ENCODE measurements at places on chromosomes 5 and 9.
A peak's percentile ranks its signal among the peaks of the same experiment; 100 is the strongest.

DNA sequence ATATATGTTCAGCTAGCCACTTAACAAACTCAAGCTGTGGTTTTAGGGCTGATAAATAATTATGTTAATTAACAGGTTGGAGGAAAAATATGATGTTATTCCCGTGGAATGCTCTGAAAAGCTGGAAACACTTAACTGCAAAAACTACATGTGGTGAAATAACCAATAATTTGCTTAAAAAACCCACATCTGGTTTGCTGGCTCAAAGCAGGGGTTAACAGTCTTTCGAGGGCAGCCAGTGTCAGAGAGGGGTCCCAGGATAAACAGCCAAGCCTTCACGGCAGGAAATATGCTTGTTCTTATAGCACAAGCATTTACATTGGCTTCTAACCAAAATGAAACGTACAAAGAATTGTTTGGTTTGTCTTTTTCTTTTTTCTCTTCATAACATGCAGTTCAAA lies 254.0 kb upstream of the GAS1 start:
- DNase-seq: no peak

GRCh38 chr5:122297587-122298298 lies 14.3 kb upstream of the SNCAIP start:
- DNase-seq: no peak

DNA sequence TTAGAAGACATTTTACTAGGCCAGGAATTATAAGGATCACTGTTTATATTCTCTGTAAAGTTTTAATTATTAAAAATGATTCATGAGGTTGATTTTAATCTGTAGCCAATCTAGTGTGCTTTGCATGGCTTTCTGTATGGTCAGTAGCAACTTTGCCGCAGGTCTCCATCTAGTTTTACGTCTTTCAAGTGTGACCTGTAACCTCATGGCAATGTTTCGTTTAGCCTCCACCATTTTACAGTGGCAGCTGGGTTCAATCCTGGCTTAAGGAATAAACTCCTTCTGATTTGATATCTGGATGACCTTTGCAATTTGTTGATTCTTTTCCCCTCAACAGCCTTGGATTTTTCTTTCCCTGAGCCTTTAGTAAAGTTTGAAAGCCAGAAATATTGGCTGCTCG lies 434.5 kb upstream of the CDH9 start:
- no peak for DNase-seq

GRCh38 chr9:95383185-95383676 lies 65.7 kb upstream of the FANCC start:
- no peak for DNase-seq

DNA sequence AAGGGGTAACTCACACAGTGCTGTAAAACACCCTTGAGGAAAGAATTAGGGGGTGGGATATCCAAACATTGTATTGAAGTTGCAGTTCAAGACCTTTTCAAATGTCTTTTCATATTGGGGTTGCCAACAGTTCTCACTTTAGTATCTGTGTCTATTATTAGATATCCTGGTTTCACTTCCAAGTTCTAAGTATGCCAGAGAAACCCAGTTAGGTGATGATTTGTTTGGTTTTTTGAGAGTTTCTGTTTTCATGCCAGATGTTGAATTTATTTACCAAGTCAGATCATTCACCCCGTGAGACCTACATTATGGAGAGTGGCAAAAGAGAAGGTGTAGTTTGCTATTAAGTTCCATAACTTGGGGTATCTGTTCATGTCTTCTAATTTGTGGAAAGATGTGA lies 64.5 kb downstream of the C9orf152 start:
- no peak for DNase-seq

GRCh38 chr9:85960688-85961093 lies 19.7 kb downstream of the NAA35 start:
- DNase-seq: peak; percentile 28

- DNase-seq: peak; percentile 32
Measured at GRCh38 chr5:75681125-75681830, 36.0 kb downstream of the POC5 start.

GRCh38 chr5:35188031-35188457 lies 42.2 kb downstream of the PRLR start:
- DNase-seq: no peak

DNA sequence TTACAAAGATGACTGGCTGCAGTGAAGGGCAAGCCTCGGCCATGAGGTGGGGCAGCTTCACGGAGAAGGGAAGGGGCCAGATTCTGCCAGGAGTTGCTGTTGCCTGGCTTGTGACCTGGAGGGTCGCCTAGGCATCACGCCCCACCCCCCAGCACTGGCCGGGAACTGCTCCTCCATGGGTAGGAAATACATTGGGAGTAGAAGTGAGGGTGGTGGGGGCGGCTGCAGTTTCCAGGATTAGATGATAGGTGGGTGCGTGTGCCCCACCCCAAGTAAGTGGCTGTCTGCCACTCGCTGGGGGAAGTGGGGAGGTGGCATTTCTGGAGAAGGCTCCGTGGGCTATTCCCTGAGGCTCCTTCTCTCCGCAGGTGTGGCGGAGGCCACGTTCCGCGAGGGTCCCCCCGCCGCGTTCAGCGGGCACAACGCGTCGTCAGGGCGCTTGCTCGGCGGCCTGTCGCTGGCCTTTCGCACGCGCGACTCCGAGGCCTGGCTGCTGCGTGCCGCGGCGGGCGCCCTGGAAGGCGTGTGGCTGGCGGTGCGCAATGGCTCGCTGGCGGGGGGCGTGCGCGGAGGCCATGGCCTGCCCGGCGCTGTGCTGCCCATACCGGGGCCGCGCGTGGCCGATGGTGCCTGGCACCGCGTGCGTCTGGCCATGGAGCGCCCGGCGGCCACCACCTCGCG lies 16.9 kb downstream of the CRB2 start:
- no peak for DNase-seq

GRCh38 chr5:17694371-17694770 lies 60.1 kb downstream of the TAF11L14 start:
- DNase-seq: no peak

DNA sequence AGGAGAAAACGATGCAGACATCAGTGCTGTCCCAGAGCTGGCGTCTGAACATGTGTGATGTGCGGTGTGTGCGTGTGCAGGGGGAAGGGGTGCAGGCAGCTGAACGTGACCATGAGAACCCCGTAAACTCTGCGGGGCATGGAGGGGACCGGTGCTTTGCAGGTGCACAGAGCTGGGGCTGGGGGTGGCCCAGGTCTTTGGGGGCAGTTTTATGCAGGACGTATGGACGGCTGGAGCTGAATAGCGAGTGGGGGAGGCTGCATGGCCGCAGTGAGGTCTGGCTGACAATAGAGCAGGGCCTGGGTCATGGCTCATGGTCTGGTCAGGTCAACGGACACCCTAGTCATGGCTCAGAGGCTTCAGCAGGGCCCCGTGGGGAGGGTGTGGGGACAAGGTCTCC lies 3.3 kb upstream of the EXOC3 start:
- no peak for DNase-seq

DNA sequence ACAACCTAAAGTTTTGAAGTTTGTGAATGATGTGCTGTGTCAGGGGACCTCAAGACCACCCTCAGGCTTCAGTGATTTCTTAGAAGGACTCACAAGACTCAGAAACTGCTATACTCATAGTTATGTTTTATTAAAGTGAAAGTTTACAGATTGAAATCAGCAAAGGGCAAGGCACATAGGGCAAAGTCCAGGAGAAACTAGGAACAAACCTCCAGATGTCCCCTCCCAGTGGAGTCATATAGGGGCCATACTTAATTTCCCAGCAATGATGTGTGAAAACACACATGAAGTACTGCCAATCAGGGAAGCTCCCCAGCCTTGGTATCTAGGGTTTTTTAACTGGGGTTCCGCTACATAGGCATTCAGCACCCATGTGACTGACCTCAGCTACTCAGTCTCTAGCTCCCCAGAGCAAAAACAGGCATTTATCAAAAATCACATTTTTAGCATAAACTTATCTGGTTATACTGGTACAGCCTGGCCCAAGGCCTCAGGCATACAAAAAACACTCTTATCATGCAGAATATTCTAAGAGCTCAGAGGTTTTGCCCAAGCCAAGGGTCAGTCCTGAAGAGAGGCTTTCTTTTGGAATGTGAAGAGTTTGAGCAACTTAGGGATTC lies 74.7 kb upstream of the ANKRD55 start:
- no peak for DNase-seq

- no peak for DNase-seq
Measured at GRCh38 chr5:86407711-86408110, 210.0 kb upstream of the COX7C start.

- DNase-seq: no peak
Measured at GRCh38 chr5:98414938-98415337, 358.5 kb upstream of the RGMB start.

- no peak for DNase-seq
Measured at GRCh38 chr9:84701801-84702200, 32.3 kb downstream of the NTRK2 start.

- DNase-seq: no peak
Measured at GRCh38 chr5:136563489-136563888, 198.1 kb upstream of the TRPC7 start.

DNA sequence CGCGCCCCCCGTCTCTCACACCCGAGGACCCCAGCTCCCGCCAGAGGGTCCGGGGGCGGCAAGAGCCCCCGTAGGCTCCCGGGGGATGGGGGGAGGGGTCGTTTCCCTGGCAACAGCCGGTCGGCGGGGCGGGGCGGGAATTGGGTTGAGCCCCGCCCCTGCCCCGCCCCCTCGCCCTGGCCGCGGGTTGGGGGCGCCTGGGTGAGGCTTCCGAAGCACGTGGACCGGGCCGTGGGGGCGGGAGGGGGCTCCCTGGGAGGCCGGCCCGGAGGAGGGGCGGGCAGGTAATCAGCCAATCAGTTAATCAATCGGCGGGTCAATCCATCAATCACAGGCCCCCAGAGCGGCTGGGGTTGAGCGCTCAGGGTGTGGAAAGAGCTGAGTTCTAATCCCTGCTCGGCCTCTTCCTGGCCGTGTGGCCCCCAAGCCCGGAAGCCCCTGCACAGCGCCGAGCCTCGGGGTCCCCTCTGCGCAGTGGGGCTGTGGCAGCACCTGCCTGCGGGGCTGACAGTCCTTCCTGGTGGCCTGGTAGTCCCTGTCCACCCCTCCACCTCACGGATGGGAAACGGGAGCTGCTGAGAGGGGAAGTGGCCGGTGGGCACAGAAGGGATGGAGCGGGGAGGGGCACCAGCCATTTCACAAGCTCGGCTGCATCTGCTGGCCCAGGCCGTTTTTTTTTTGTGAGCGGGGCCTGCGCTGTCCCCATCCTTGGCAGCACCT lies 174.2 kb upstream of the IER5L start:
- no peak for DNase-seq

GRCh38 chr9:13292782-13293181 lies 13.3 kb upstream of the MPDZ start:
- DNase-seq: no peak
